ENCODE measurements at places on chromosomes 1 and 21.

GRCh38 chr1:26283279-26283853, 3.5 kb downstream of the SH3BGRL3 start:
- DNase-seq, result no peak

DNA sequence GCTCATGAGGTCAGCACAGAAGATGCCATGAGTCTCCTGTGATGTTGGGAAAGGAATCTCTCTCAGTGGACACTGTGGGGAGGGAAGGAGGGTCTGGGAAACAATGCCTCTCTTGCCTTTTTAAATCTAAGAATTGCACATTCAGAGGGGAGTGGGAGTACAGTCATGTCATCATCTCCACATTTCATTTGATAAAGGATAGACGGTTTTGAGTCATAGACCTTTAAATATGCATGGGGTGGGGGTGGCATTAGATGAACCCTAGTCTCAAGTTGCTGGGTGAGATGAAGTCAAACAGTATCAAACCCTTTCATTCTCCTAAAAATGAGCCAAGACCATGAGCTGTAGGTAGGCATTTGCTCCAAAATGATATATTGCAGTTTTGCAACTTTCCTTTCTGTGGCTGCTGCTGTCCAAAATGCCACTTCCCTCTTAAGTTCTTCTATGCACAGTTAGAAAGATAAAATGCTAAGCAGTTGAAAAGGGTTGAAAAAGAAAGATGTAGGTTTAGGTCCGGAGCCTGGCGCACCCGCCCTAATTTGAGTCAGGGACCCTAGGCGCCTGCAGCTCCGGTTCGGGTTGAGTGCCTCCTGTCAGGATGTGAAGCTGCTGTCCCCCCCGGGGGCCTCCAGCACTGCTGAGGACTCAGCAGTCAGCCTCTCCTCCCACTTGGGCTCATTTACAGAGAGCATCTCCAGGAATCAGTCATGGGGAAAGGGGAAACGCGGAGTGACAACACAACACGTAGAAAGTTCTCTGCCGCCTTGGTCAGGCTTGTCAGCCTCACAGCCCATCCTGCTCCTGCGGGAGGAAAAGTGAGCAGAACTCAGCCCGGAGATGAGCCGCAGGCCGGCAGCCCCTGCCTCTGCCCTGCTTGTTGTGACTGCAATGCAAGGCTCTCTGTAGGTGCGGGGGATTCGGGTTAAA, 479.3 kb upstream of the RUNX1 start:
- no peak for DNase-seq

GRCh38 chr1:209012443-209013196, 570.9 kb upstream of the CAMK1G start:
- no peak for DNase-seq

DNA sequence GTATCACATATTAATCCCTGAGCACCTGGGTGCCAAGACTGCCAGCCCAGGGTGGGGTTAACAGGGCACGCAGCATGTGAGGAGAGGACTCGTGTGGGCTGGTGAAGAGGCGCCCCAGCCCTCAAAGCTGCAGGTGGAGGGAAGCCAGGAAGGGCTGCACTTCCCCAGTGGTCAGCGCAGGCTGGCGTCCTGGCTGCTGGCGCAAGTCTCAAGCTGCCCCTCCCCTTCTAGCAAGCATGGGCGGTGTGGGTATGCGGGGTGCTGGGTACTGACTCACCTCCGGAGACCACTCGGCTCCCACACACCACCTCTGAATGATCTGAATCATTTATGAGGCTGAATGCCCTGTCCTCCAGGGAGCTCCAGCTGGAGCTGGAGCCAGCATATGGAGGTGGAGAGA, 44.0 kb downstream of the EIF2D start:
- DNase-seq, result no peak

GRCh38 chr1:98322086-98322485, 339.4 kb upstream of the SNX7 start:
- no peak for DNase-seq

GRCh38 chr1:209403921-209404320, 179.6 kb upstream of the CAMK1G start:
- no peak for DNase-seq

DNA sequence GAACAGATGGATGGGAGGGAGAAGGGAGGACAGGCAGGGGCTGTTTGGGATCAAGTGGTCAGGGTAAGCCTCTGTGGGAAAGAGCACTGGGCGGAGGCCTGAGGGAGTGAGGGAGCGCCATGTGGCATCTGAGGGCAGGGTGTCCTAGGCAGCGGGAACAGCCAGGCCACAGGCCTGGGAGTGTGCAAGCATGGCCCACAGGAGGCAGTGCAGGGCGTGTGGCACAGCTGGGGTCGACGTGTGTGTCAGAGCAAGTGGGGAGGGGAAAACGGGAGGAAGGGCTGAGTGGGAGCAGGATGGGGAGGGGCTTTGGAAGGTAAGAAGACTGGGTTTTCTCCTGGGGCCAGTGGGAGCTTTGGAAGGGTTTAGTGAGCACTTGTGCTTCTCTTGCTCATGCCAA, 143.4 kb downstream of the SYF2 start:
- no peak for DNase-seq

DNA sequence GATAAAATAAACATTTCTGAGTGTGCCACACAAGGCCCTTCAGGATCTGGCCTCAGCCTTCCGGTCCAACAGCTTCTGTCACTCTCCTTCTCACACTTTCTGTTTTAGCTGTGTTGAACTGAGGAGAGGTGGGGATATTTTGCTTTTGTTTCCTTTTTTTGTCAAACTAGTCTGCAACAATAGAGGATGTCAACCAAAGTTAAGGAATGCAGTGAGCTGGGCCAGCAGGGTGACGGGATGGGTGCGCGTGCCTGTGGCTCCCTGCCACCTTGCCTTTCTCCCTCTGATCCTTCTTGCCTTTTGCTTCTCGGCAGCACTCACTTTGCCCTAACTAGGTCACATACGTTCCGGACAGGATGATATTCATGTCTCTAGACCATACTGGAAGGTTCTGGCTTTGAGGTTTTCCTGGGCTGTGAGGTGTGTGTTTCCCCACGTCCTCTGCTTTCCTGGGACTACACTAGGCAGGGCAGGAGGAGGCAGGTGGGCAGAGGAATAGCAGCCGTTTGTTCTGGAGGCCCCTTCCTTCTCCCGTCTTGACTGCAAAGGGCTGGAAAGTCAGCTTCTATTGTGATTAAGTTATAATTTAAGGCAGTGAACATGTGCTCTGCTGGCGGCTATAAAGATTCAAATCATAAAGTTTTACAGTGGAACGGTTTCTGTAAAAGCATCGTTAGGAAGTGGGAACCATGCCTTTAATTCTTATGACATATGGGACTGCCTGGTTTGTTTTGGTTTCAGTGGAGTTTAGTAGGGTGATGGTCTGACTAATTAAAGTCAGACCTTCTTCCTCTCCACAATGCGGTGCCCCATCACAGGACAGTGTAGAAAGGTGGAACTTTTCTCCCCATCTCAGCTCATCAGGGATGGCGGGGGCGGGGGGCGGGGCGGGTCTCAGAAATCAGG, 67.8 kb downstream of the RNF220 start:
- DNase-seq, result no peak

GRCh38 chr1:55194851-55195250, 20.3 kb downstream of the USP24 start:
- DNase-seq, result no peak

DNA sequence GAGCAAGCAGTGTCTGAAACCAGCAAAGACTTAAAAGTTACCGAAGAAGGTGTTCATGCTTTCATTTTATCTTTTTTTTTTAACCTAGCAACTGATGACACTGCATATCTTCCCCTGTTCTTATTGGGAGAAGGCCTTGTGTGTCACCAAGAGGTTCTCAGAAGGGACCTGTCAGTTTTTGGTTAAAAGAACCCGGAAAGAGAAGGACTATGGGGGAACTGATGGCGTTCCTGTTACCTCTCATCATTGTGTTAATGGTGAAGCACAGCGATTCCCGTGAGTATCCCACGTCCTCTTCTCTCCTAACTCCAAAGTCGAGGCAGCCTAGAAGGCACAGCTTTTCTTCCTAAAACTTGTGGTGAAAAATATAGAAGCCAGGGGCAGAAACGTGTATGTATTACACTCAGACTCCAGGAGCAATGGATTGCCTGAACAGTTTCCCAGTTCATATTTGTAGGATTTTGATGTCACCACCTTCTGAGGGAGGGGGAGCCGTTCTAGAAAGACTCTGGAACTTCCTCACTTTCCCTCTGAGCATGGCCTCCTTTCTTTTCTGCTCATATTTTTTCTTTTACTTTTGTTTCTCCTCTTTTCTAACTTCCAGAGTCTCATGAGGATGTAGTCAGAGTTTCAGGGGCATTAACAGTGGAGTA, at the start of gene MR1:
Gene MR1, plus strand, starts transcription at position 185 of the 653 bp plus-strand sequence. Its CDS starts 25 bp downstream, at position 210.
- DNase-seq, result no peak

DNA sequence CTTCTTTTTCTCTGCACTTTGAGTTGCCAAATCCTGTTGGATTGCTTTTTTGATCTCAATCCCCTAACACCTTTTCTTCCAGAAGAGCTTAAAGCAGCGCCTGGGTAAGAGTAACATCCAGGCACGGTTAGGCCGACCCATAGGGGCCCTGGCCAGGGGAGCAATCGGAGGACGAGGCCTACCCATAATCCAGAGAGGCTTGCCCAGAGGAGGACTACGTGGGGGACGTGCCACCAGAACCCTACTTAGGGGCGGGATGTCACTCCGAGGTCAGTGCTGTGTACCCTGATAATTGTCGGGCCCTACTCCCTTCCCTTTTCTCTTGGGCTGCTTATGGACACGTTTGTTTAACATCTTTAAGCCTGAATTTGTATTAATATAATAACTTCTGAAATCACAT, 8.3 kb downstream of the CHTOP start:
- no peak for DNase-seq

DNA sequence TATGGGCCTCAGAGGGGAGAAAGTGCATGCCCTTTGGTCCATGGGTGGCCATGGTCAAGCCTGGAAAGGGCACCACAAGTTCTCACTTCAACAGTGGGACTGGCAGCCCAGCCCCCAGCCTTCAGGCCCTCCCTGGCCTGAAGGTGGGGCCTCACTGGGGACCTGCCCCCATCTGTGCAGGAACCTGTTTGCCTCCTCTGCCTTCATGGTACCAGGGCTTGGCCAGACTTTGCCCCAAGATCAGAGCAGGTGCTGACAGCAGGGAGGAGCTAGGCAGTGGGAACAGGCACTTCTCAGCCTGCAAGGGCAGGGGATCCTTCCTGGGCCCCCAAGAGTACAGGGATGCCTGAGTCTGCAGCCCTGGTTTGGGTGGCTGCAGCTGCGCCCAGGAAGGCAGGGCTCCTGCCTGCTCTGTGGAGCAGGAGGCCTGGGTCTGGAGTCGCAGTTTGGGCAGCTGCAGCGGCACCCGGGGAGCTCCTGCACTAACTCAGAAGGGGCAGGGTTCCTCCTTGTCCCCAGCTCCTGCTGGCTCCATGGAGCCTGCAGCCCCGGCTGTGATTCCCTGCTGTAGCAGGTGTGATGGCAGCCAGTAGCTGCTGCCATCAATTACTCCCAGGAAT, 460.1 kb upstream of the NCAM2 start:
- DNase-seq, result no peak

- no peak for DNase-seq
Observed at GRCh38 chr21:38173276-38174035, 83.3 kb upstream of the KCNJ15 start.

DNA sequence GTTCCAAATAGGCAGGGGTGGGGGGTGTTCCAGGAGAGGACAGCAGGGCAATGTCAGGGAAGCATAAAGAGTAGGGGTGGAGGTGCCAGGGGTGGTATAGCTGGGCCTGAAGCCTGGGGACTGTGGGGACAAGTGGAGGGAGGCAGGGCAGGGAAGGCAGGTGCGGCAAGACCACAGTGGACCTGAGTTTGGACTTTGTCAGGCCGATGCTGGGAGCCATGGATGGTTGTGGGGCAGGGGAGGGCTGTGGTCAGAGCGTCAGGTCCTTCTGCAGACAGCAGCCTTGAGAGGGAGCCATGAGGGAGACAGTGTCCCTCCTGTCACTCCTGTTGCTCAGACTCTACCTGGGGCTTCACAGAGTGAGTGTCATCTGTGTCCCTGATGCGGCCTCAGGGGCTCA, 320.3 kb downstream of the PTPRU start:
- no peak for DNase-seq

DNA sequence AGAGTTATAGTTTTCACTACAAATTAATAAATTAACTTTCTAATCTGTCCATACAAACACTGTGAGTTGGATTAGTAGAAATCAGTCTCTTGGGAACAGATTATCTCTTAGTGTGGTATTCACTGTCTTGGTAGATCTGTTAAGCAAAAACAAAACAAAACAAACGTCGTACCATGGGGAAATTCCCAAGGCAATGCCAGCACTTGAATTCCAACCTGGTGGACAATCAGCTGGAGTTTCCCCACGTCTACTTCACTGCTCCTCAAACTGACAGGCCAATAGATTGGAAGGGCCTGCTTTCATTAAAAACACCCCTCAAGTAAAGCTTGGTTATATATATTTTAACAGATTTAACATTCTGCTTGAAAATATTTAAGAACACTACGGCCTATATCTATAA, 31.9 kb downstream of the GDAP2 start:
- no peak for DNase-seq
